Cardiac muscle cell (in vitro differentiated cells and primary cell): ENCODE measurements at places on chromosomes 7 and 10.
A peak's percentile ranks its signal among the peaks of the same experiment; 100 is the strongest.

DNA sequence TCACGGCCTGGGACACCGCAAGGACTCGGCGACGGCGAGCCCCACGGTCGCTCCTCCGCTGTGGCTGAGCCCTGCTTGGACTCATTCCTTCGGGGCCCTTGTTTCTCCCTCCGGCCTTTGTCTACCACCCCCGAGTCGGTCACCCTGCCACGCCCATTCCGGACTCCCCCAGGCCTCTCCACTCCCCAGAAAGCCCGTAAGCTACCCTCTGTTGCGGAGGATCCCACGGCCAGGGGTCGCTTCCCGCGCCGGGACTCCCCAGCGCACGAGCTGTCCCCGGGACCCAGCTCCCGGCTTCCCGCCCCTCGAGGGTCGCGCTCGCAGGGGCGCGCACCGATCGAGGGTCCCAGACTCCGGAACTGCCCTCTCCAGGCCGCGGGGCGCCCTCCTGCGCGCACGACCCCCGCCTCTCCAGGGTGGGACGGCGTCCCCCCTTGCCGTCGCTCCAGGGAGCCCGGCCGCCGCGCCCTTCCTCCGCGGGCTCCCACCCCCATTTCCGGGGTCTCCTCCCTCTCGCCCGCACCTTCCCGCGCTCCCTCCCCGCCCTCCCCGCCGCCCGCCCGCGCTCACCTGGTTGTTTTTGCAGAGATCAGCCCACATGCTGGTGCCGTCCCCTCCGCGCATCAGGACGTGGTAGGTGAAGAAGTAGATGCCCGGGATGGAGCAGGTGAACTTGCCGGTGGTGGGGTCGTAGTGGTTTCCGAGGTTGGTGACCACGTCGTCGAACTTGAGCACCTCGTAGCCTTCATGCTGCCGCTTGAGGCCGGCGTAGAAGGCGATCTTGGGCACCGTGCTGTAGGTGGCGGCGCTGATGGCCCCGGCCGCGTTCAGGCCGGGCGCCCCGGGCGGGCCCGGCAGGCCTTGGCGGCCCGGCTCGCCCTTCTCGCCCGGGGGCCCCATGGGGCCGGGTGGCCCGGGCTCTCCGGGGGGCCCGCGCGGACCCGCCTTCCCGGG lies 1.5 kb downstream of the C1QL3 start:
- peak overlapping the region; percentile 54 for H3K4me3 ChIP-seq
- no peak overlapping the region for H3K27ac ChIP-seq
- H3K27me3 ChIP-seq: peaks cover 92% of the 10 kb centered on the region
- no peak for DNase-seq
- no peaks in the 10 kb centered on the region for H3K36me3 ChIP-seq

GRCh38 chr7:39536951-39537350 lies 29.3 kb upstream of the YAE1 start:
- H3K27ac ChIP-seq: no peak overlapping the region
- H3K27me3 ChIP-seq: no peaks in the 10 kb centered on the region
- H3K4me3 ChIP-seq: no peak overlapping the region

DNA sequence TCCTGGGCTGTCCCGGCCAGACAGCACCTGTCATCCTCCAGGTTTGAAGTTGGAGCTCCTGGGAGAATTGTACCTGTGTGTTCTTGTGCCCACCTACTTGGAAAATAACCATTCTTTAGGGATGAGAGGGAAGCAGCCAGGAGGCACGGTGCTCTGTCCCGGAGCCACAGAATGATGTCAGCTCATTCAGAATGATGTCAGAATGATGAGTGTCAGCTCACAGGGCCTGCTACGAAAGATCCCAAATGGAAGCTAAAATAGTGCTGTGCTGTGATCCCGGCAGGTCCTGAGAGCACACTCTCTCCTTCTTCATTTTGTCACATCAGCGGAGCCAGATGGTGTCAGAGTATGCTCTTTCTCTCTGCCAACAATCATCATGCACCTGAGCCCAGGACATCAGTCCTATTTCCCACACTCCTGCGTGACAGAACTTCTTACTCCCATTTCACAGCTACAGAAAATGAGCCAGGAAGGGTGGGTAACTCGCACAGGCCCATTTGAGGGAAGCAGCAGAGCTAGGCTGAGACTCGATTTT lies 8.3 kb downstream of the ABCA13 start:
- no peak for DNase-seq
- no peaks in the 10 kb centered on the region for H3K36me3 ChIP-seq
- H3K4me1 ChIP-seq: no peaks in the 10 kb centered on the region
- H3K27ac ChIP-seq: no peak overlapping the region

DNA sequence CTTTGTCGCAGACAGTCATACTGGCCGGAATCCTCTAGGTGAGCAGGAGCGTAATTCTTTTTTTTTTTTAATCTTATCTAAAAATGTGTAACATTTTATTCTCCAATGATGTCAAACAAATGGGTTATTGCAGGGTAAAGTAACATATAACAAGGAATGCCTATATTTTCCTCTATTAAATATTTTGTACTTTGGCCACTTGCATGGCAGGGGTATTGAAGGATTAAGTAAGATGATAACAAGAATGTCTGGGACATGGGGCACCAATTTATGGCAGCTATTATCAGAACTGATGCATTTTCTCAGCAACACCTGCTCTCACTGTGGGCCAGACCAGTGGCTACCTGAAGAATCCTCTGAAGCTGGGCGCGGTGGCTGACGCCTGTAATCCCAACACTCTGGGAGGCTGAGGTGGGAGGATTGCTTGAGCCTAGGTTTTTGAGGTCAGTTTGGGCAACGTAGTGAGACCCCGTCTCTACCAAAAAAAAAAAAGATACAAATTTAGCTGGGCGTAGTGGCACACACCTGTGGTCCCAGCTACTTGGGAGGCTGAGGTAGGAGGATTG lies 24.0 kb upstream of the SNX10 start:
- DNase-seq: no peak
- no peak overlapping the region for H3K27ac ChIP-seq

DNA sequence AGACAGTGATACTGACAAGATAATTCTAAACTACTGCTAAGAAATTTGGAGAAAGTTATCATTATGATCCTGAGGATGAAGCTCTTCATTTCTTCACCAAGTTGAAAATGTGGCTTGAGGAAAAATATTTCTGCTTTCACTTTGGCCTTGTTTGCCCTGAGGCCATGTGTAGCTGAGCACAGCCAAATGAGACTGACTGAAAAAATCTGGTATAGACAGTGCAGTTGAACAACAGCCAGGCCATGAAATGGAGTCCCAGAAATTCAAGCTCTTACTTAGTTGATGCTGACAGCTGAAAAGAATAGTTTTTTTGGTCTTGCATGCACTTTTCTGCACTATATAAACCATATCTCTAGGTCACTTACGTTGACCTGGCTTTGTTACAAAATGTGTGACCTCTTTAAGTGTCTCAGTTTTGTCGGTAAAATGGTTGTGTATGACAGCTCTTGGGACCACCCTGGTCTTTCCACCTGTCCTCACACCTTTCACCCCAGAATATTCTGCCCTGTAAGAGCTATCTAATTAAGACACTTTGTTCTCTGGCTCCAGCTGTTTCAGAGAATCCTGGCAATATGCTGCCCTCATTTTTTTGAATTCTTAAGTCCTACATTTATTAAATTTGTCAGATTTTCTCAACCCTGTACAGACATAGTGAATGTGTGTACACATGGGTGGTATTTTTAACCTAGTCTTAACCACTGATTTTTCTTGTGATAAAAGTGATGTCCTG lies 91.3 kb downstream of the CD36 start:
- H3K27ac ChIP-seq: no peak overlapping the region
- H3K36me3 ChIP-seq: no peaks in the 10 kb centered on the region
- H3K27me3 ChIP-seq: no peaks in the 10 kb centered on the region
- H3K4me3 ChIP-seq: no peak overlapping the region
- DNase-seq: peak; percentile 57

- no peak overlapping the region for H3K4me3 ChIP-seq
- no peak overlapping the region for H3K27ac ChIP-seq
- H3K4me1 ChIP-seq: no peaks in the 10 kb centered on the region
- H3K27me3 ChIP-seq: no peaks in the 10 kb centered on the region
- no peak for DNase-seq
- no peaks in the 10 kb centered on the region for H3K36me3 ChIP-seq
These were observed 30.2 kb upstream of the ARHGAP12 start for GRCh38 chr10:31958856-31959255.

- H3K27me3 ChIP-seq: peaks cover under 1% of the 10 kb centered on the region
- H3K27ac ChIP-seq: no peak overlapping the region
These were observed 307.2 kb downstream of the PRPF18 start for GRCh38 chr10:13893926-13894325.

DNA sequence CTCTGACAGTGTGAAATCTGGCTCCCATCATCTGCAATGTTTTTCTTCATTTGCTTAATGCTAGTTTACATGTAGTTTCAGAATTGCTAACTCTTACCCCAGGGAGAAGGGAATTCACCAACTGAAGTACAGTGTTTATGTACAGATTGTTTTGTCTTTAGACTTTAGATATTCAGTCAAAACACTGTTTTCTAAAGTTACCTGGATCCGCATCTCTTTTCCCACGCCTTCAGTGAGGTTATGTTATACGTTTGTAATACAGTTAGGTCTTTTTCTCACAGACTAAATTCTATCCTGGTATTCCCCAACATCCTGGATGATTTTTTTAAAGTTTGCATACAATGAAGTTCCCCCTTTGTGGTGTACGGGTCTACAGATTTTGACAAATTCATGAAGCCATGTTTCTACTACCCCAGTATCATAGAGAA lies 3.2 kb upstream of the LYZL1 start:
- no peaks in the 10 kb centered on the region for H3K36me3 ChIP-seq
- no peaks in the 10 kb centered on the region for H3K4me1 ChIP-seq
- H3K27me3 ChIP-seq: no peaks in the 10 kb centered on the region
- H3K4me3 ChIP-seq: no peak overlapping the region
- DNase-seq: no peak

DNA sequence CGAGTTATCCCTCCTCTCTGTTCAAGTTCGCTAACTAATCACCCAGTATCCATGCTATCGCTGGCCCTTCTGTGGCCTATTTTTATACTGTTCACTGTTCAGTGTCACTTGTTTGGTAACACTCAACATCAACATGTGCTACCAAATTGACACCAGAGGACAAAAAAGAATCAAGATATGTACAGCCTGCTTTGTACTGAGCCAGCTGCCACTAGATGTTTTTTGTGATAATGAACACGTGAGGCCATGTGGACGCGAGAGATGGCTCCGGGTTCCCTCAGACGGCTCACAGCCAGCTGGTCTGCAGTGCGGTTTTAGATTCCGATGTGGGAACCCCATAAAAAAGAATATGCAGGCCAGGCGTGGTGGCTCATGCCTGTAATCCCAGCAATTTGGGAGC lies 21.2 kb downstream of the CAV1 start:
- peak; percentile 15 for DNase-seq
- peak overlapping the region; percentile 9 for H3K27ac ChIP-seq
- H3K27me3 ChIP-seq: no peaks in the 10 kb centered on the region
- no peaks in the 10 kb centered on the region for H3K4me1 ChIP-seq
- H3K4me3 ChIP-seq: no peak overlapping the region

DNA sequence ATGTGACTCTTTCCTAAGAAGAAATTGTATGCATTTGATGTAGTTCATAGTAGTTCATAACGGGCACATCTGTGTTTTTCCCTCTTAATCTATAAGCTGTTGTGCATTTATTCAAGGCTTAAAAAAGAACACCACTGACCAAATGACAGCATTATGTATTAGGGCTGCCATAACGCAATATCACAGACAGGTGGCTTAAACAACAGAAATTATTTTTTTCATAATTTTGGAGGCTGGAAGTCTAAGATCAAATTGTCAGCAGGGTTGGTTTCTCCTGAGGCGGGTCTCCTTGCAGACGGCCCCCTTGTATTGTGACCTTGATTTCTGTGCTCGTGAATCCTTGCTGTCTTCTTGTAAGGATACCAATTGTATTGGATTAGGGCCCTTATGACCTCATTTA lies 627 bp upstream of the SSMEM1 start:
- no peak overlapping the region for H3K27ac ChIP-seq
- no peak for DNase-seq
- no peak overlapping the region for H3K4me3 ChIP-seq

DNA sequence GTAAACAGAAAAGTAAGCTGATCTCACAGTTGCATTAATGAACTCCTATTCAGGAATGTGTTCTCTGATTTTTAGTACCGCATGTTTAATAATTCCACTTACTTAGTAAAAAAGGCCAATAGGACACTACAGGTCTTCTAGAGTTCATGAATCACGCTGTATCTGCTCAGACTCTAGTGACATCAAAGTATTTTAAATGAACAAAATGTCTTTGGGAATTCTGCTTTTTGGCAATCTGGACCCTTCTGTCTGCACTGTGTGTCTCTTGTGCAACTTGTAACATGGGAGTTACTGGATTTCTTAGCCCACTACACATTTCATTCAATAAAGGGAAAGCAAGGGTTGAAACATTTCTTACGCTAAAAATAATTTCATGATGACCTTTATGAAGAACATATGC lies 50.2 kb downstream of the RABGEF1 start:
- no peaks in the 10 kb centered on the region for H3K4me1 ChIP-seq
- peaks cover 40% of the 10 kb centered on the region for H3K36me3 ChIP-seq
- no peak overlapping the region for H3K4me3 ChIP-seq
- H3K27ac ChIP-seq: no peak overlapping the region
